ENCODE measurements at places on chromosomes 6 and 20.
A peak's percentile ranks its signal among the peaks of the same experiment; 100 is the strongest.

DNA sequence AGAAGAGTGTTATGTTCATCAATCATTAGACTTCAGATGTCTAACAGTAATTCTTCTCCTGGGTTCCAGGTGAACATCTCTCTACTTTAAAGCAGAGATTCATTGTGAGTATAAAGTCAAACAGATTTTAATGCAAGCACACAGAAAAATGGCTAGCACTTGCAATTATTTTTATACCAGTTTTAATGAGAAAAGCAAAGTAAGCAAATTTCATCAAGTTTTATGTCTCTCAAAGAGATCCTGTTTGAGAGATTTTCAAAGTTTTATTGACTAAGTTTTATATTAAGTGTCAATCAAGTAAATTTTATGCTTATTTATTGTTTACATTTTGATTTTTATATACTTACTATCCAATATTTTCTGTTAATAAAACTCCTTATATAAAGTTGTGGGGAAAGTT, 1628.5 kb downstream of the HACE1 start:
- no peak for DNase-seq

DNA sequence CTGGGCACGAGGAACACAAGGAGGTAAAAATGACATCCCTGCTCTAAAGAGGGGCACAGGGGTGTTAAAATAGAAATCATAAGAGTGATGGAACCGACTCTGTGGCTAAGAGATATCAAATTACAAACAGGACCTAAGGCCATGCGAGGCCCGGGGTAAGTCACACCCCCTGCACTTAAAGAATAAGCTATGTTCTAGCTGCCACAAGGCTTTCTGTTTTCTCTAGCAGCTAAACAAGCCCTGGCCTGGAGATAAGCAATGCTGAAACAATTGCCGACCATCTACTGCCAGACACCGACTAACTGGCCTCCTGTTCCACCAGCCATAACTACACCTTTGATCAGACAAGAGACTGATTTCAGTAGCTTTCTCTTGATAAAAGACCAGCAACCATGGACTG, 32.4 kb downstream of the MDGA1 start:
- DNase-seq = peak; percentile 29

DNA sequence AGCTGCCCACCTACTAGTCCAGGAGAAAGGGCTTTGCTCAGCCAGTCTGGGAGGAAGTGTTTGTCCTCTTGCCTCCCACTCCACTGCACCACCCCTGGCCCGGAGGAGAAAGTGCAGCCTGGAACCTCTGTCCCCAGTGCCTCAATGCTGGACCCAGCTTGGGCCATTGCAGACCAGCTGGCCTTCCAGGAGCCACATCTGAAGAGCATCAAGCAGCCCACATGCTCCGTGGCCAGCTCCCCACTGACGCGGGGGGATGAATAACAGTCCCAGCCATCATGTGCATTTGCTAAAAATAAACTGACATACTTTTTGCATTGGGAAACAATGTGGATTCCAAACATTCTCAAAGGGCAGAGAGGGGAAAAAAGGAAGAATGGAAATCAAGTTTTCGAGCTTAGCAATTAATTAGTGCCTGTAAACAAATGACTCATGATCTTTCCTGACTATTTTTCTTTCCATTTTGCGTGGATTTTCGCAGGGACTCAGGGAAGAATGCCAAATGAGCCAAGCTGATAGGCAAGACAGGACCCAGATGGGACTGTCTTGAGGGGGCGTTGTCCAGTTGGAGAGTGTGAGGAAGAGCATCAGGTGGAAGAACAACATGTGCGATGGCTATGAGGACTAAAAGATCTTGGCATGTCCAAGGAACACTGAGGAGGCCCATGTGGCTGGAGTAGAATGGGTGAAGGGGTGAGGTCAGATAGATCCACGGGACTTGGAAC, 34.1 kb downstream of the CEBPB start:
- no peak for DNase-seq

- DNase-seq = peak; percentile 54
Measured at GRCh38 chr20:13333793-13334192, 112.7 kb downstream of the ISM1 start.

GRCh38 chr6:116550796-116551195, 2.8 kb upstream of the CALHM4 start:
- DNase-seq = no peak

- DNase-seq = peak; percentile 78
Measured at GRCh38 chr6:43809417-43810305, 39.6 kb downstream of the VEGFA start.

DNA sequence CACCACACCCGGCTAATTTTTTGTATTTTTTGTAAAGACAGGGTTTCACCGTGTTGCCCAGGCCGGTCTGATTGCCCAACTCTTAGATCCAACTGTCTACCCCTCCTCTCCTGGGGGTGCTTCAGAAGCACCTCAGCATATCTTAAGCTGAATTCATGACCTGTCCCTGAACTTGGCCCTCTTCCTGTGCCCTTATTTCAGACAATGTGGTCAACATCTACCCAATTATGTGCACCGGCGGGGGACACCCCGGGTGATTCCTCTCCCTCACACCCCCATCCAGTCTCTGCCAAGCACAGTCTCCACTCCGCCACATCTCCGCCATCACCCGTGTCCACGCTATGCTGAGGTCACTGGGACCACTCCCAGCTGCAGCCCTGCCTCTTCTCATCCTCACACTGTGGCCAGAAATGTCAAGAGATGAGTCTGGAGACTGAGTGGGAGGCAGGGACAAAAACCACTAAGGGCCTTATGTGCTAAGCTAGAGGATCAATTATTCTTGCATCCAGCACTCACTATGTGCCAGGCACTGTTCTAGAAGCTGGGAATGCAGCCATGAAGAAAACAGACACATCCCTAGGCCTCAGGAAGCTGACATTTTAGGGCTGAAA, 111.9 kb downstream of the ARMC2 start:
- DNase-seq = no peak

All from DMS153 (cell line).